ENCODE measurements at places on chromosomes 2 and 18. TPM values are rescaled to one million over a fixed set of nuclear protein-coding genes. Genes with fewer than 3 reads are reported as not detected.

RTP5 gene
- total RNA-seq = not detected

CYP1B1 gene
- 12.9 TPM for total RNA-seq

MC4R gene
- total RNA-seq = not detected

SERPINB11 gene
- not detected for total RNA-seq

GLI2 gene
- 42.9 TPM for total RNA-seq

GPR45 gene
- 0.22 TPM for total RNA-seq

TBR1 gene
- not detected for total RNA-seq

PDE11A gene
- 0.89 TPM for total RNA-seq

LRRTM4 gene
- total RNA-seq = 0.59 TPM

FBXO36 gene
- total RNA-seq = 1.9 TPM

STAT1 gene
- 447 TPM for total RNA-seq

MRPL19 gene
- 56.1 TPM for total RNA-seq

CCDC85A gene
- 8.9 TPM for total RNA-seq

ATP9B gene
- total RNA-seq = 12.6 TPM

KIF5C gene
- total RNA-seq = 24.3 TPM

ASB18 gene
- total RNA-seq = not detected

LTBP1 gene
- 29.7 TPM for total RNA-seq

GALNT14 gene
- total RNA-seq = 2.1 TPM

SLC11A1 gene
- not detected for total RNA-seq

SERTAD2 gene
- total RNA-seq = 42.2 TPM

SH2D6 gene
- total RNA-seq = 0.64 TPM

MBOAT2 gene
- total RNA-seq = 58.0 TPM

ZAP70 gene
- total RNA-seq = 0.73 TPM

RGPD6 gene
- 20.3 TPM for total RNA-seq

CD207 gene
- total RNA-seq = not detected

C2orf78 gene
- total RNA-seq = not detected

VWC2L gene
- total RNA-seq = not detected

SLC16A14 gene
- total RNA-seq = 4.2 TPM

MZT2A gene
- 97.1 TPM for total RNA-seq

MYO7B gene
- total RNA-seq = 0.77 TPM

ITPRIPL1 gene
- 0.10 TPM for total RNA-seq

DPP4 gene
- total RNA-seq = 6.7 TPM

HRH4 gene
- 0.17 TPM for total RNA-seq

RNF149 gene
- 36.4 TPM for total RNA-seq

MAP3K19 gene
- not detected for total RNA-seq

RAB31 gene
- total RNA-seq = 88.7 TPM

IGFBP5 gene
- total RNA-seq = 422 TPM

UGT1A3 gene
- not detected for total RNA-seq

HOXD13 gene
- total RNA-seq = not detected

CNGA3 gene
- not detected for total RNA-seq

PLEKHM3 gene
- total RNA-seq = 7.9 TPM

XRCC5 gene
- 249 TPM for total RNA-seq

ATP6V1C2 gene
- total RNA-seq = 0.14 TPM

IL36RN gene
- total RNA-seq = 0.14 TPM

CCDC148 gene
- 2.4 TPM for total RNA-seq

GMPPA gene
- 55.3 TPM for total RNA-seq

PMS1 gene
- total RNA-seq = 17.9 TPM

TTN gene
- total RNA-seq = 0.50 TPM

NAPG gene
- 33.2 TPM for total RNA-seq

IL1RN gene
- total RNA-seq = not detected

HOXD12 gene
- total RNA-seq = not detected

DLGAP1 gene
- total RNA-seq = 2.3 TPM

NYAP2 gene
- total RNA-seq = 0.19 TPM

SLC9A2 gene
- total RNA-seq = not detected

PRSS56 gene
- total RNA-seq = not detected

KCTD1 gene
- 27.0 TPM for total RNA-seq

ANKRD53 gene
- total RNA-seq = 0.94 TPM
